ENCODE measurements at places on chromosomes 2 and 18.
A peak's percentile ranks its signal among the peaks of the same experiment; 100 is the strongest.

GRCh38 chr2:159228081-159228581 lies 58.4 kb downstream of the WDSUB1 start:
- peak; percentile 61 for DNase-seq

- DNase-seq = no peak
Observed at GRCh38 chr2:15737314-15738224, 145.9 kb downstream of the DDX1 start.

- DNase-seq = no peak
Observed at GRCh38 chr2:109102588-109103233, 26.3 kb upstream of the SH3RF3 start.

DNA sequence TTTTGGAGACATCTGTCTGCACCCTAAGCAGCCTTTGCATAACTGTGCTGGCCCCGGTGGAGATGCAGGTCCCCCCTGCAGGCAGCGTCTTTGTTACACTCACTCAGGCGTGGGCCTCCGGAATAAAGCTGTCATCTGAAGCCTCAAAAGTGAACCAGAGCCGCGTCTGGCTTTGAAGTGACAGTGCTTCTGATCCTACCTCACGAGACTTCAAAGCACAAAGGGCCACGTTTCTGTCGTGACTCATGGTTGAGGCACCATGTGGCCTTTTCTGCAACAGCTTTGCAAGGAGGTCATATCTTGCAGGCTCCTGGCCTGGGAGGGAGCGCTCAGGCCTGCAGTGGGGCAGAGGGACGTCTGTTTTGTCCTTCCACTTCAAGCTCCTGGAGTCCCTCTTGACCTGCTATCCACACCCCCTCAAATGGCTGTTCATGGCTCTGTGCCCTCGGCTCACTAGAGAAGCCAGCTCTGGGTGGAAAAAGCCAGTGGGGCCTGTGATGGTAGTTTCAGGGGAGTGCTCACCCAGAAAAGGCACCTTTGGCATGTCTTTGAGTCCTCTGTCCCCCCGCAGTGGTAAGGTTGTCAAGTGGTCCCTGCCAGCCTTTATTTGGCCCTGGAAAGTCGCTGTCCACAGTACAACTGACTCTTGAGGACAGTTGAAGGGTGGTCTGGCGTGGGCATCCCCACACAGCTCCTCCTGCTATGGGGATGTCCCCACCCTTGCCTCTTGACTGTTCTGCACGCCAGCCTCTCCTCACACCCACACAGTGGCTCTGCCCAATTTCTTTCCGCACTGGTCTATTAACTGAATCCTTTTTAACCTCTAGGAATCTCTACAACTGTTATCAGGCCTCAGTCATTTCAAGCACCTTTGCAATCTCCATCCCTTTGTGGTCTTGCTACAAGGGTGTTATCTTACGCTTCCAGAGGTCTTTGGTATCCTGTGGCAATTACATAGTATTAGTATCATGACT lies 19.3 kb downstream of the GPR55 start:
- DNase-seq = no peak

DNA sequence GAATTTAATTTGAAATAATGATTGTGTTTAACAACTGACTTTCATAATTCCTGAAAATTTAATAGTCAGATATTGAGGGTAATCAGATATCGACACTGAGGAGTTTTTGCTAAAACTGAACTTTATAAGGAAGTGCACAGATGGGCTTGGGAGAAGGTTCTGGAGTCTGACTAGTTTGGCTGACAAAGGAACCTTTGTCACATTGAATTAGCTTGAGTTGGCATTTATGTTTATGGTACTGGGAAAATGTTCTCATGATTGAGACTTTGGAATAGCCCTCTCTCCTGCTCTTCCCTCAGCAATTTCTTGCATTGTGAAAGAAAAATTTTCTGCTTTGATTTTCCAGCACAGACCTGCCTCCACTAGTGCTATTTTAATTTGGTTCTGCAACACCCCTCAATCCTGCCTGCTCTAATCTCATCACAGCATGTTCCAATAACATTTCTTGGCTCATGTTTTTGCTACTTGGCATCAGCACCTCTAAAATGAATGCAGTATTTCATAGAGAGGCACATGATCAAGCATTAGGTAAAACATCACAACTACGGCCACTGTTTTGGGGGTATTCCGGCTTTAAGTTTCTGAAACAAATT lies 133.9 kb upstream of the FSHR start:
- no peak for DNase-seq

GRCh38 chr2:70011335-70011734 lies 49.9 kb upstream of the ASPRV1 start:
- no peak for DNase-seq

GRCh38 chr2:165109915-165110314 lies 93.9 kb downstream of the SCN3A start:
- DNase-seq = no peak

- DNase-seq = no peak
Observed at GRCh38 chr2:164793529-164793928, 48.1 kb downstream of the COBLL1 start.

DNA sequence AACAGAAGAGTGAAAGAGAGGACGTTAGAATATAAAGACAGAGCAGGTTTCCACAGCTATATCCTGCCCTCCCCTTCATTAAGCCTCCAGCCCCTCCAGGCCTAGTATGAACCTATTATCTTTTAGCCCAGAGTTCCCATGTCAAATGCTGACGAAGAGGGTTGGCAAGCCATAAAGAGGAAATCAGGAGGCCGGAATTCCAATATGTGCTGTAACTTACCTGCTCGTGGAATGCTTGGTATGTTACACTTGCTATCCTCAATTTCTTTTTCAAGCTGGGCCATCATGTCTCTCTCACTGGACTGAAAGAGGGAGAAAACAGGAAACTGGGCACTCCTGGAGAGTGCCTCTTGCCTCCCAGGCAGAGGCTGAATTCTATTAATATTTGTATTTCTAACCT lies 264.1 kb downstream of the TRIB2 start:
- DNase-seq = no peak

- no peak for DNase-seq
Observed at GRCh38 chr2:26284132-26284531, 39.4 kb downstream of the HADHB start.

GRCh38 chr18:55920063-55920462 lies 332.1 kb upstream of the TCF4 start:
- DNase-seq = no peak

GRCh38 chr18:32278177-32278799 lies 88.4 kb downstream of the MEP1B start:
- DNase-seq = no peak

GRCh38 chr2:218996937-218997336 lies 3.7 kb upstream of the CRYBA2 start:
- DNase-seq = no peak

GRCh38 chr2:137947728-137948336 lies 16.4 kb upstream of the HNMT start:
- DNase-seq = peak; percentile 69

DNA sequence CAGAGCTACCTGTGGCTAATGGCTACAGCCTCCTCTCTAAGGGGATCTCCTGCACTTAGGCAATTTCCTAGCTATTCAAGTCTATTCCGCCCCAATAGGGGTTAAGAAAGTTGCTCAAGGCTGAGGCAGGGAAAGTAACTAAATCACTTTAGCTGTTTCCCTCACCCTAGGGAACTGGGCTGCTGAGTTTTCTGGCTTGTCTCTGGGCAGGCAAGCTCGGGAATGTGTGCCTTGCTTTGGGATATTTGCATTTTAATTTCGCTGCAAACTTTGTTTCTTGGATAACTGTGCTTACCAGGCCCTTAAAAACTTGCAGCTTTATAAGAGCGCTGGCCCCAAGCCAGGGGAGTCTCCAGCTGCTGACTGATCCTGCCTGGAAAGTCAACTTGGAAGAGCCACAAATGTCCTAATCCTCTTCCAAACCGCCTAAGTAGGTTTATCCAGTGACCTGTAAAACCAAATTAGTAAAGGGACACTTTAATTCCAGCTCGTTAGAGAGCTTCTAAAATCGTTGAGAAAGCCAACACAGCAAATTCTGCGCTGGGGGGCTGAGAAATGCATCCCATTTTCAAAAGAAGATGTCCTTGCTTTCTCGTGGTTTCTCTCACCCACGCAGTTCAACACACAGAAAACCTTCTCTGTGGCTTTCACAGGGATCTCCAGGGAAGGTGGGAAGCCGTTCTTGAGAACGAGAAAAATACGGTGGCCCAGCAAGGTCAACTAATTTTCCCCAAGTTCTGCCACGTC lies 59.5 kb upstream of the SP3 start:
- DNase-seq = peak; percentile 90

DNA sequence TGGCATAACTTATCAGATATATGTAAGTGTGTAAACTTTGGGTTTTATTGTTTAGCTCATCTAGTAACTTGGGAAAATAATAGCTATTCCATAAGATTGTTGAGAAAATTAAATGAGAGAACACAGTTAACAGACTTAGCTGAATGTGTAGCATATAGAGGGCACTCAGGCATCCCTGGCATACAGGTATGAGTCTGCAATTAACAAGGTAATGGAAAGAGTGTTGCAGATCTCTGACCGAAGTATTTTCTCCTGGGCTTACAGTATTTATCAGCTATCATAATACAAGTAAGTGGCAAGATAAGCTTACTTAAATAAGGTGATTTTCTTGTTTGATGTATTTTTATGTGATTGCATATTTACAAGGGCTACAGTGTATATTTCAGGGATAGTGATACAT lies 7.9 kb upstream of the COBLL1 start:
- no peak for DNase-seq

GRCh38 chr2:72367530-72368225 lies 220.0 kb upstream of the CYP26B1 start:
- DNase-seq = peak; percentile 48

DNA sequence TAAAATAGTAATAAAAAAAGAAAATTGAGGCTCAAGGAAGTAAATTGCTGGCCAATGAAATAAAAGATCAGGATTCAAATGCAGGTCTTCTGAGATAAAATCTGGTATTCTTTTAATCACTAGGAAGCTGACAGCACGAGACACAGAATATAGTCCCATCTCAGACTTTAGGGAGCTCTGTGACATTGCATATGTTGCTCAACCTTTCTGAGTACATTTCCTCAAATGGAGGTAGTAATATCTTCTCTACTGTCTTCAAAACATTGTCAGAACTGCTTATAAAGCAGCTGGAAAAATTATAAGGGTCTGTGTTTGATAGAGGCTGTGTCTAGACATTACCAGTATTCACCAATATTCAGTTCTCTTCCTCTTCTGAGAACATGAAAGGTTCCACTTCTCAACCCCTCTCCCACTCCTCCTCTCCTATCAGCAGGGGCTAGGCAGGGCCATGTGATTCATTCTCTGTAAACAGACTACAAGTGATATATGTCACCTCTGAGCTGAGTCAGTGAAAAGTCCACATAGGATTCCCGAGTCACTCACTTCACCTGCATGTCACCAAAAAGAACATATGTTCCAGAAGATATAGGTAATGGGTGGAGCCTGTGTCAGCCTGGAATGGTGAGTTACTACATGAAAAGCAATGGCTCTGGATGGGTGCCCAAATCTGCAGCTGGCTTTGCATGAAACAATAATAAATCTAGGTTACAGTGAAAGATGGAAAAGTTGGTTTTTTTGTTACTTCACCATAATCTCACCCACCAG lies 7.1 kb downstream of the KCNE4 start:
- no peak for DNase-seq

DNA sequence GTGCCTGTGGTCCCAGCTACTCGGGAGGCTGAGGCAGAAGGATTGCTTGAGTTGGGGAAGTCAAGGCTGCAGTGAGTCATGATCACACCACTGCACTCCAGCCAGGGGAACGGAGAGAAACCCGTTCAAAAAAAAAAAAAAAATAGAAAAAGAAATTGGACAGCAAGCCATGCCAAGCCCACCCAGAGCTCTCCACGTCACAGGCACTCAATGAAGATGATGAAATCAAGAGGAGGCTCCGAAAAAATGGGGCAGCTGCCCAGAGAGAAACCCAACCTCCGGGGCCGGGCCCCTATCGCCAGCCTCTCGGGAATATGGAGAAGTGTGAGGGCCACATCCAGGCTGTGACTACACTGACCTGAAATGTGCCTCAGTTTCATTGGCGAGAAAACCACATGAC lies 40.0 kb downstream of the BIN1 start:
- no peak for DNase-seq

DNA sequence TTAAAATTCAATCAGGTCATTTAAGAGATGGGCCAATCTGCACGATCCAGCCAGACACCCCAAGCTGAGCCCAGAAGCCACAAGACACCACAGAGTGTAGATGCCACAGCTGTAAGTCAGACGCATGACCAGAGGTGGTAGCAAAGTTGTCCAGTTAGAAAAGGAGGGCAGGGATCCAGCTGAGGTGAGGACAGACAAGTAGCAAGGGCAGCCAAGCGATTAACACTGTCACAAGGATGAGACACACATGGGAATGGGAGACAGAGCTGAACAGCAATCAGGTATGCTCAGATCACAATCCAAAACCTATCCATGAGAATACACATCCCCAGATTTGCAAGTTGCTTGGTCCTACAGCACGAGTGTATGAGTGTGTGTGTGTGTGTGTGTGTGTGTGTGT lies 143.4 kb upstream of the STK17B start:
- no peak for DNase-seq

- DNase-seq = no peak
Observed at GRCh38 chr2:109062859-109063700, 65.9 kb upstream of the SH3RF3 start.
